Occipital lobe (tissue), 3 donors: ENCODE measurements at places on chromosomes 5 and 9.

DNA sequence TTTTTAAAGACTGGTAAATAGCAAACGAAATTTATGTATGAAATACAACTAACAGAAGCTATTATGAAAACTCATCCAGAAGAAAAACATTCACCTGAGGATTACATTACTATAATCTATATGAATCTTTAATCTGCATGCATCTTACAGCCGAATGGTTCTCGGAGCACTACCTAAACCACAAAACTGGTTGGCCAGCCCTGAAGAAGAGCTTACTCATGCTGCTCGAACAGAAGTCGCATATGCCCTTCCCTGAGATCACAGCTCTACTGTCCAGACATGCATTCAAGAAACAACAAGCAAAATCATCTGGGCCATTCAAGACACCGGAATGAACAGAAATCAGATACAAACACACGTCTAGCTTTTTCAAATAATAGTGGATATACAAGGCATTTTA is 931.0 kb upstream of the DMAC1 start:
- DNase-seq: no peak

DNA sequence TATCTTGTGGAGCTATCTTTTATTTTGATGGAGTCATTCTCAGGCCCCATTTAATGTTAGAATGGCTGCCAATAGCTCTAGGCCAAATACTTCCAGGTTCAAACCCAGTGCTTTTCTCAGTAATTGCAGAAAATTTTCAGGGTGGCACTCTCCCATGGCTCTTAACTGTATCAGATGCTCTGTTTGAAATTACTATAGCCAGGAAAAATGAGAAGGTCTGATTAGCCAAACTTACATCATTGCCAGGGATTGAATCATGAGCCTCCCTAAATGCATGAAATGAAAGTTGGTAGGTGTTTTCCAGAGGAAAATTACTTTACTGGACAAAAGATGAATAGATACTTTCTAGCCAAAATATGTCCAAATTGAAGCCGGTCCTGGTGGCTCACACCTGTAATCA is 404.8 kb downstream of the MAT2B start:
- DNase-seq: no peak

DNA sequence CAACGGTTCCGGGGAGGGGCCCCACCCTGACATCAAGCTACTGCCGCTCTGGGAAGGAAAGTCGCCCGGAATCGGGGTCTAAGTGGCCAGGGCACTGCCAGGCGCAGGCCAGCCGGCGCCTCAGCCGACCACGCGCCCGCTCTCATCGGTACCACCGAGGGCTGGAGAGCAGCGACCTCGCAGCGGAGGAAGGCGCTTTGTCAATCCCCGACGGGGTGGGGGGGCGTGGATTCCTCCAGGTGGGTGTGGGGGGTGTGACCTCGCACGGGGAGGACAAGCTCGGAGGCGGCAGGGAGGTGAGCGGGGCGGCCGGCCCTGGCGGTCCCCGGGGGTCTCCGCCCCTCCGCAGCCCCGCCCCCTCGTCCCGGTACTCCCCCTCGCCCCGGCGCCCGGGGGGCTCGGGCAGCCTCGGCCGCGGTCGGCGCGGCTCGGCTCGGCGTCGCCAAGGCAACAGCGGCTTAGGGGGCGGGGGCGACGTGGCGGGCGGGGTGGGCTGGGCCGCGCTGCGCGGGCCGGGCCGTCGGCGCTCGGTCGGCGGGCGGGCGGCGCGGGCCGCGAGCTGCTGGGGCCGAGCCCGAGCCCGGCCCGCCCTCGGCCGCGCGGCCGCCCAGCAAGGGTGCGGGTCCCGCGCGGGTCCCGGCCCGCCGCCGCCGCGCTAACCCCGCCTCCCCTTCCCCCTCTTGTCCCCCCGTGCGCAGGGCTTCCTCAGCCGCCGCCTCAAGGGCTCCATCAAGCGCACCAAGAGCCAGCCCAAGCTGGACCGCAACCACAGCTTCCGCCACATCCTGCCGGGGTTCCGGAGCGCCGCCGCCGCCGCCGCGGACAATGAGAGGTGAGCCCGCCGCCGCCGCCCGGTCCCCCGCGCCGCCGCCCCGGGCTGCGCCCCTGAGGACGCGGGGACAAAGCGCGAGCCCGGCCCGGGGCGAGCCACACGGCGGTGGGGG is 47.5 kb downstream of the DAB2IP start:
- no peak for DNase-seq

DNA sequence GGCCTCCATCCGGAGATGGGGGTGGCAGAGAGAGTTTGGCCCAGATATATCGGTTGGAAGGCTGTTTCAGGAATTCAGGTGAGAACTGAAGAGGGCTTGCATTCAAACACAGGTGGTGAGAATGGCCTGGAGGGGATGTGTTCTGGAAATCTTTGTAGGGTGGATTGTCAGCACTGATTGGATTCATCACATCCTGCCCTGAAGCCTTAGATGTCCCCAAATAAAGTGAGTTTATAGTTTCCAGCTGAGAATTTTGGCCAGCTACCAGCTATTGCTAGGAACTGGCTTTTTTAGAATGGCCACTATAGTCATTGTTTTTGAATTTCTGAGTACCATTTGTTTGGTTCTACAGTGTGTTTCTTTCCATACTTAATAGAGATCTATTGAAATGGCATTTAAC is 46.1 kb upstream of the ANKH start:
- no peak for DNase-seq

DNA sequence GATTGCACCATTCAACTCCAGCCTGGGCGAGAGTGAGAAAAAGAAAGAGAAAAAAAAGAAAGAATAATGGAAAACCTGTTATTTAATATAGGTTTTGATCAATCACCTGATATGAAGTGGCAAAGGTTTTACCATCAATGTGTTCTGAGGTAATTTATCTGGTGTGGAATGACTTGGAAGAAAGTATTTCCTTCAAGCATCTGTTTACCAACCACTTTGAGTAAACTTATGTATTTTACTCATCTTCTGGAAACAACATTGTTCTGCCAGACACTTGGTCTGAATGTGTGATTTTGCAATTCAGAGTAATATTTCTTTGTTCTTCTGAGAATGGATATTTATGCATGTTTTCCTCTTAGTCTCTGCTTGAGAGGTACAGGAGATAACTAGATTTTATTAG is 24.3 kb downstream of the KIF2A start:
- no peak for DNase-seq

DNA sequence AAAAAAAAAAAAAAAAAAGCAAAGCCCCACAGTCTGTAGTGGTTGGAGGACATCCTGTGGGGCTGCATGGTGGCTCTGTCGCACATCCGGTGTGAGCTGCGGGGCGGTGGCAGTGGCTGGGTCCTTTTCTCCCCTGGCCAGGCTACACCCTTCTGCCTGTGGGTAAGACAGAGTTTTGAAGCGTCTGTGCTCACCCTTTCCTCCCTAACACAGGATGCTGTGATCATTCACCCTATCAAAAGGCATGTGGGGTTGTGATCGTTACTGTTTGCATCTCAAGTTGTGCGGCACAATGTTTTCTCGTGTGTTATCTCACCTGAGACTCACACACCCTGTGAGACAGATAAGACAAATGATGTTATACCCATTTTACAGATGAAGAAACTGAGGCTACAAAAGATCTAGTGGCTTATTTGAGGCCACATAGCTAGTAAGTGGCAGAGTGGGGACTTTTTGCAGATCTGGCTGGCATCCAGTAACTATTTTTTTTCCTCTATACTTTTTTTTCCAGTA is 17.5 kb downstream of the IRF1 start:
- DNase-seq: no peak

- DNase-seq: no peak
Observed at GRCh38 chr5:169705322-169705721, 68.2 kb downstream of the DOCK2 start.

GRCh38 chr5:30505014-30505886 is 688.2 kb upstream of the CDH6 start:
- DNase-seq: no peak

- peak; percentile 32 for DNase-seq
Observed at GRCh38 chr5:79133657-79134451, 22.2 kb downstream of the BHMT start.

GRCh38 chr5:174065528-174066197 is 20.2 kb downstream of the NSG2 start:
- DNase-seq: no peak

GRCh38 chr5:127400539-127400938 is 109.9 kb downstream of the MEGF10 start:
- no peak for DNase-seq

DNA sequence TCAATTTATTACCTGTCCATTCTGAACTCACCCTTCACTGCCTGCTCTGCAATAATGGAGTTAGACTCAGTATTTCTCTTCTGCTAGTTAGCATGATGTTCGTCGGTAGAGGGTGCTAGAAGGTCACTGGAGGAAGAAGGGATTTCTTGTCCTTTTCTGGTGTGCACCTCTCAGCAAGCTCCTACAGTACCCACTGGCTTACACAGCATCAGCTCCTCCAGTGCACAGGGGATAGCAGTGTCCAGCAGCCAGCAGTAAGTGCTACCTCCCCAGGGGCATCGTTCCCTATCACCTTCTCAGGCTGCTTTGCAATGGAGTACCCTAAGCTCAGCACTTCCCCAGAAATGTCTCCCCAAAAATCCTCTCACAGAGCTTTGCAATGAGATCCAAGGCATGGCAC is 45.9 kb upstream of the APC start:
- DNase-seq: no peak

- no peak for DNase-seq
Observed at GRCh38 chr5:95565280-95565920, 10.5 kb downstream of the ARSK start.

GRCh38 chr5:77741608-77742007 is 34.5 kb downstream of the TBCA start:
- DNase-seq: no peak
